Kidney (tissue), 22 donors: ENCODE measurements at places on chromosomes 11 and 22. TPM values are rescaled to one million over a fixed set of nuclear protein-coding genes. Genes with fewer than 3 reads are reported as not detected.

Gene ZP1
- not detected for total RNA-seq

Gene GAS2
- 4.5 TPM for total RNA-seq

DNA sequence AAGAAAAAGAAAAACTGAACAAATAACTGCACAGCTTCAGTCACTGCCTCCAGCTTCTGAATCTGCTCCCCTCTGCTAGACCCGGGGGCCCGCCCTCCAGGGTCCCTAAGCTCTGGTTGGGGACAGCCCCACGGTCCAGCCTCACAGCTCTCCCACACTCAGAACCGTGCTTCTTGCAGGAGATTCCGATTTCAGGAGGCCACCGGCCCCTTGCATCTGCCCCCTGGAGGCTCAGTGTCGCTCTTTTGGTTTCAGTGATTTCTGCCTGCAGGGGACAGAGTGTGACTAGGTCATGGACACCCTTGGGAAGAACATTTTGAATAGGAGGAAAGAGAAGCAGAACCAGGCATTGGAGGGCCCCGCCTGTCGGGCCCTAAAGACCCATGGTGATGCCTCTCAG is 23.1 kb upstream of the RPS3 start:
- no peaks in the 10 kb centered on the region for H3K36me3 ChIP-seq
- H3K27me3 ChIP-seq, result no peaks in the 10 kb centered on the region
- H3K27ac ChIP-seq, result no peak overlapping the region
- DNase-seq, result no peak

DNA sequence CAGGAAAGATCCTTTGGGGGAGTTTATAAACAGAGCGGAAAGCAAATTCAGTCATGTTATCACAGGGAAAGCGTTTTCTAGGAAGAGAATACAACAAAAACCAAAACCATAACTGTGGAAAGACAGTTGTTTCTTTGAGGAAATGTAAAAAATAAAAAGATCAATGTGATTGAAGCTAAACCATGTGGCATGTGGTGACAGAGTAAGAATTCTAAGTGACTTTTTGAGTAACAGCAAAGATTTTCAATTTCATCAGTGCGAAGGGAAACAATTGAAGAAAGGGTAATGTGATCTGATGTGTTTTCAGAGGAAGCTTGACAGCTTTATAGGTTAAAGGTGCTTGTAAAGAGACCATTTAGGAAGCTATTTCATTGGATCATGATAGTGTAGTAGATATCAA is 575.9 kb upstream of the CHORDC1 start:
- H3K27me3 ChIP-seq, result no peaks in the 10 kb centered on the region
- no peak for DNase-seq
- no peaks in the 10 kb centered on the region for H3K36me3 ChIP-seq
- no peaks in the 10 kb centered on the region for H3K4me1 ChIP-seq

DNA sequence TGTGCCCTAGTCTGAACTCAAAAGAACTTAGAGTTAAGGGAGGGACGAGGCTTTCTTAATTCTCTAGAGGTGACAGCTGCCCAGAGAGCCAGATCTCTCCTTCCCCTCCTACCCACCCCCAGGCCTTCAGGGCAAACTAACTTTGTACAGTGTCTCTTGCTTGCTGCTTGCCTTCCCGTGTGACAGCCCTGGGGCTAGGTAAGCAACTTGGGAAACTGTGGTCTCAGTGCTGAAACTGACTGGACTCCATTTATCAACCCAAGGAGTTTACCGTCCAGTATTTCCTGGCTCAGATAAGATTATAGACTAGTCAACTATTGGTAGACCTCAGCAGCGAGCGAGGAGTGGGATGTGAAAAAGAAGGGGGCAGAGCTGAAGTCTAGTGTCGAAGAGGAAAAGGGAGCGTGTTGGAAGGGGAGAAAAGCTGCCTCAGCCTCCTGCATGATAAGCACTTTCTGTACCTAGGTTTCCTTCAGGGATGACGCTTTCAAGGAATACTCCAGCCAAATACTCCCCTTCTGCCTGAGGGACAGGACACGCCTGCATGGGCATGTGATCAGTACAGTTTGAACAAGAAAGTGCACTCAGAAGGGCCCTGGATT is 43.3 kb upstream of the WEE1 start:
- peaks cover 1% of the 10 kb centered on the region for H3K36me3 ChIP-seq
- peaks cover 4% of the 10 kb centered on the region for H3K4me1 ChIP-seq
- no peak for DNase-seq
- H3K27ac ChIP-seq, result no peak overlapping the region
- H3K4me3 ChIP-seq, result no peak overlapping the region

DNA sequence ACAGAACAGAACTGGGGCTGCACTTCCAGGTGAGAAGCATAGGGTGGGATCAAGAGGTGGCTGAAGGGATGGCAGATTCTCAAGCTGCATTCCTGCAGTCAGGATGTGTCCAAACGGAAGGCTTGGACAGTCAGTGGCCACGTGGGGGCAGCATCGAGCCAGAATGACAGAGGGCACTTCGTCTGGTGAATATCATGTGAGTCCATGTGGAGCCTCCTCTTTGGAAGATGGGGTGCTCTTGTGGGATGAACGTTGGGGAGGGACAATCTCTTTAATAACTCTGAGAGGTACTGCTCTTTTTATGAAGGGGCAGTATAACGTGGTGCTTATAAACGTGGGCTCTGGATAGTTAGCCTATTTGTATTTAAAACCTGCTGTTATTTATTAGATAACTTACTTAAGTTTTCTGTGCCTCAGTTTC is 154.9 kb upstream of the NAV2 start:
- H3K36me3 ChIP-seq, result no peaks in the 10 kb centered on the region
- H3K4me1 ChIP-seq, result no peaks in the 10 kb centered on the region
- H3K27ac ChIP-seq, result no peak overlapping the region
- H3K27me3 ChIP-seq, result no peaks in the 10 kb centered on the region
- DNase-seq, result peak; percentile 79

DNA sequence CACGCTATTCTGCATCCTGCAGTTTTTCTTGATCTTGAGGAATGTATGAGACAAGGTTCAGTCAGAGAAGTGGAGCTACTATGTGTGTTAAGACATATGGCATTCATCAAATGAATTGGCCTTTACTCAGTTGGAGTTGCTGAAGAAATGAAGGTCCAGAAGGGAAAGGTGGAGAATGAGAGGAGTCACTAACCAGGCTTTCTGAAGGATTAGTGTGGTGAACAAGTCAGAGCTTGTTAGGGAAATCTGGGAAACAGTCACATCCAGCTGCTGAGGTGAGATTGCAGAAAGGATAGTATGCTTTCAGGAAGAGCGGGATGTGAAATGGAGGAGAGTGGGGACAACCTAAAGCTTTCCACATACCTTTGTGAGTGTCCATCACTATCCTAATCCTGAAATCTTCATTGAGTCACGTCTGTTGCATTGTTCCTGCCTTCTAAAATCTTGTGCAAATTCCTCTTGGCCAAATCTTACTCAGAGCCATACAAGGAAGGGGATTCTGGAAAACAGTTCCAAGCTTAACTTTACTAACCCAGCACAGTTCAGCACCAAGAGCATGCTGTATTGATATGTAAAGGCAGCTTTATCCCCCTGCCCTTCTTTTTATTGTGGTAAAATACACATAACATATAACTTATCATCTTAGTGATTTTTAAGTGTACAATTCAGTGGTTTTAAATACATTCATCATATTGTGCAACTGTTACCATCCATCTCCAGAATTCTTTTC is 11.4 kb upstream of the PITPNB start:
- H3K36me3 ChIP-seq, result no peaks in the 10 kb centered on the region
- H3K4me3 ChIP-seq, result no peak overlapping the region
- no peaks in the 10 kb centered on the region for H3K27me3 ChIP-seq
- H3K4me1 ChIP-seq, result no peaks in the 10 kb centered on the region
- DNase-seq, result no peak

DNA sequence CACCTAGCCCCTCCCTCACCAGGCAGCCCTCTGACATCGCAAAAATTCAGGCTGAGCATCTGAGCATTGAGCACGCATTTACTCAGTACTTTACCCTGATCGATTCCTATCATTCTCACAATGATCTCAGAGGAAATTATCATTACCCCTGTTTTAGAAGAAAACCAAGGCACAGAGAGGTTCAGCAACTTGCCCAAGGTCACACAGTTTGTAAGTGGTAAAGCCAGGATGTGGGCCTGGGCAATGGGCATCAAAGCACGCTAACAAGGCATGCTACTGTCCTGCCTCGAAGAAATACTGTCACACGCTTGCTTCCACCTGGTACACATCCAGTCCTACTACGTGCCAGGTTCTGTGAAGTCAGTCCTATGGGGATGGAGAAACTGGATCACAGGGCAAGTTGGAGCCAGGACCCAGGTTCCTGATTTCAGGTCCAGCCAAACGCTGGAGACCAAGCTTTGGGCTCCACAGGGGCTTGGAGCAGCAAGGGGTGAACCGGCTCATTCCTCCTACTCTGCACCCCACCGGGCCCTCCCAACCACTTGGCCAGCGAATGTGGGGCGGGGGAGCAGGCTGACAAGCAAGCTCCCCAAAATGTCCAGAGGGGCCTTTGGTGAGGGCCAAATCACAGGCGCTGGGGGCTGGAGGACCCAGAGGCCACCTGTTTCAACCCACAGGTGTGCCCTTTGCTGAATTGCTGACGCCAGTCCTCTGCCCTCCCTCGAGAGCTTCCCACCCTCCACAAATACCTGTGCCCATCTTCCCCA is 18.2 kb downstream of the KCNJ4 start:
- H3K36me3 ChIP-seq, result no peaks in the 10 kb centered on the region
- DNase-seq, result no peak
- H3K4me3 ChIP-seq, result no peak overlapping the region
- H3K27me3 ChIP-seq, result no peaks in the 10 kb centered on the region
